Activated naive CD8-positive, alpha-beta T cell treated with anti-CD3 and anti-CD28 coated beads, Interleukin-2, amount 10 ng/mL, durations not matched to agents 7 days and 5 days (primary cell): ENCODE measurements at places on chromosomes 12 and 14. TPM values are rescaled to one million over a fixed set of nuclear protein-coding genes. Genes with fewer than 3 reads are reported as not detected.

DNA sequence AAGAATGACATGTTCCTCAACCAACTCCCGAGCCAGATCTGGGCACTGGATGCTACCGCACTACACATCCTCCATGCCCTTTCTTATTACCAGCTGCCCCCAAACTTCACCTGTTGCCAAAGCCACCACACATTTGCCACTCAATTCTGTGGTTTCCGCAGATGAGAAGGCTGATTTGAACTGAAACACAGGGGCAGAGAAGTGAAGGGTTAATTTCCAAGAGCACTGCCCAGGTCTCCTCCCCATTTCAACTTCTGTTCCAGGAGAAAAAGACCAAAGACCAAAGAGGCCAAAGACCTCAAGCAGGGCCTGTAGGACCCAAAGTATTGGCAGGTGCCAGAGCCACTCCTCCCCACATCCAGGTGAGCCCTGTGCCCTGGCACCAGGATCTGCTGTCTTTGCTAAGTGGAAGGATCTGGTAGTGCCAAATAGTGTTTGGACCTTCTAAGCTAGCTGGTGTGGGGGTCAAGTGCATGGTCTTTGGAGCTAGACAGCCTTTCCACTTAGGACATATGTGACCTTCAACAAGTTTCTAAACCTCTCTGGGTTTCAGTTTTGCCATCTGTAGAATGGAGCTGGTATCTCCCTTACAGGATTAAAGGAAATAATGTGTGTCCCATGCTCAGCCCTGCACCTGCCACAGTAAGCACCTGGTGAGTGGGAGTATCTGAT, 8.0 kb downstream of the DHRS1 start:
- no peak for DNase-seq

Gene MYH7
- total RNA-seq: not detected

DNA sequence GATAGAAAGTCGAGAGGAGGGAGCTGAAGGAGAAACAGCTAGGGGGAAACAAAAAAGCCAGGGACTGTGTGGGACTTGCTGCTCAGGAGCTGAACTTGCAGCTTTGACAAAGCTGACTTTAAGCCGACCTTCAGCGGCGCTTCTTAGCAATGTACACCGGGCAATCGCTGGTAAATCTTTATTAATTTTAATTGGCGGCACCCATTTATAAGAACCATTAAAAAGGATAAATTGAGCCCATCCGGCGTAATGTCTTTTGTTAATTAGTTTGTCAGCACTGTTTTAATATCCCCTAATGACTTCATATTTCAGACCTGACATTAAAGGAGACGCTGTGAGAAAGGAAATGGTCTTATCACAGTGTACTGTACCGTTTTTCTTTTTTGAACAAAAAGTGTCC, 86.2 kb upstream of the VASH1 start:
- no peak for DNase-seq

GRCh38 chr12:106769078-106769477, 5.4 kb upstream of the RIC8B start:
- DNase-seq: no peak

GRCh38 chr12:123109319-123109772, 41.5 kb downstream of the PITPNM2 start:
- DNase-seq: no peak

DNA sequence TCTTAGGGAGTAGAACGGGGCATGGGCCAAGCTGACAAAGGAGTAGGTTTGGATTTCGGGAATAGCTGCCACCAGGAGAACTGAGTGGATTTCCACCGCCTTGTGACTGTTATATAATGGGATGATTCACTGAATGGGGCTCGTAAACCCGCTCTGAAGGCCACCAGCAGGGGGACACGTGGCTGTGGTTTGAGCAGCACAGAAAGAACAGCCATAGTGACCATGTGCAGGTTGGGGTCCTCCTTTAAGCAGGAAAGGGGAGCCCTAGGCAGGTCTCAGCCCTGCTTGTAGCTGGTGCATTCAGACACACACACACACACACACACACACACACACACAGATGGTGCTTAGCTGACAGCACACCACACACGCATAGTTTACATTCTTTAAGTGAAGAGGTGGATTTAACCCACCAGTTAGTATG, 8.6 kb upstream of the ASB2 start:
- DNase-seq: no peak

GRCh38 chr12:89228491-89228890, 123.8 kb downstream of the DUSP6 start:
- no peak for DNase-seq

- no peak for DNase-seq
Observed at GRCh38 chr12:54368025-54368708, 3.9 kb upstream of the GPR84 start.

Gene CD163L1
- 0.97 TPM for total RNA-seq

GRCh38 chr12:116718655-116719454, 19.0 kb downstream of the SPRING1 start:
- no peak for DNase-seq

DNA sequence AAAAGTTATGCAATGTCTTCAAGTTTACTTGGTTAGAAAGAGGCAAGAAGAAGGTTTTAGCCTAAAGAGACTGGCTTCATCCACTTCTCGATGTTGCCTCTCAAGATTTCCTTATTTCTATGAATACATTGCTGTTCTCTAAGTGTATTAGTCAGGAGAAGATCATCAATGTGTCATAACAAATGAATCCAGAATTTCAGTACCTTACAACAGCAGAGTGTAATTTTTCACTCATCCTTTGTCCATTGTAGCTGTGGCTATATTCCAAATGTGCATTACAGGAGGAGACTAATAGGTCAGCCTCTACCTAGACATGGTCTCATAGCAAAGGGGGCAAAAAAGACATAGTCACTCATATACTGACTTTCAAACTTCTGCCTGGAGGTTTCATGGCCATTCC, 579.1 kb downstream of the PRKD1 start:
- DNase-seq: no peak

DNA sequence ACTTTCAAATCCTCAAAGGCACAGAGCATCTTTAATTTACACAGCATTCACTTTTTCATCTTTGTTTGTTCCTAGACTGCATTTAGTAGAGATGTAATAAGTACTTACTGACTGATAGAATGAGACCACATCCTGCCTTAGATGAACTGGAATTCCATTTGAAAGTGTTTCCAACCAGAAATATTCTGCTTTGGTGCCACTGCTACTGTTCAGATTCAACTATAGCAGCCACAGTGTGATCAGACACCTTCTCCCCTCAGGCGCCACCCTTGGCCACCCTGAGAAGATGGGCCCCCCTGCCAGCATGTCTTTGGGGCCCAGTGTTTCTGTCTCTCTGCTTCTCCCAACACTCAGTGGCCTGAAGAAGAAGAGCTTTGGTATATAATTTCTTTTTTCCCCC, 449.1 kb downstream of the RAD51B start:
- no peak for DNase-seq

DNA sequence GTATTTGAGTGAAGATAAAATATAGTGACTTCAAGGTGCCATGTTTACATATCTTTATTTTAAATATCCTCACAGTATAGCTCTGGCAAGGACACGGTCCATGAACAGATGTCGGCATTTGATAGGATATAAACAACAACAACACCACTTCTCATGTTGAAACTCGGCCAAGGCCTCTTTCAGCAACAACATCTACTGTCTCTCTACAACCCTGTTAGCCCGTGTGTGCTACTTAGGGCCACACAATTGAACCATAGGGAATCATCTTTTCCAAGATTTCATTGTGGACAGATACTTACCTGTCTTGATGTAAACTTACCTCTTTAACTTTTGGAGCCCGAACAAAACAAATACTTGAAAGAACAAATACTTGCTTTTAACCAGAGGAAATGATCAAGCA, 168.7 kb upstream of the SSTR1 start:
- no peak for DNase-seq

Gene MSI1
- total RNA-seq: not detected

GRCh38 chr12:104462325-104462724, 5.6 kb downstream of the CHST11 start:
- DNase-seq: no peak

DNA sequence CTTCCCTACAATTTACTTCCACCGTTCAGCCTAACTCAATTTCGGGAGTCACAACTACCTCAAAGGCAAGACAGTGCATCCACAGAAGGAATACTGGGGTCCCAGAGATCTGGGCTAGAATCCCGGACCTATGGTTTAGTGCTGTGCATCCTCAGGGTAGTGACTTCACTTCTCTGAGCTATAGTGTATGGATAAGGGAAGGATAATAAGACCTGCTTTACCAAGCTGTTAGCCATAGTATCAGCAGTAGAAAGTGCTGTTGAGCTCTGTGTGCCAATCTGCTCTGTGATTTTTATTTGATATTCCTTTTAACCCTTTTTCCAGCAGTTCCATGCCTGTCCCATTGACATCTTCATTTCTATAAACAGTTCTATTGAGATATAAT, 1044.3 kb downstream of the BCL11B start:
- no peak for DNase-seq

GRCh38 chr14:104954746-104955395, 23.3 kb downstream of the AHNAK2 start:
- no peak for DNase-seq

GRCh38 chr12:106488884-106489283, 93.9 kb upstream of the RFX4 start:
- DNase-seq: no peak

- no peak for DNase-seq
Observed at GRCh38 chr12:27790179-27790578, 10.1 kb upstream of the MANSC4 start.

Gene MUCL1
- not detected for total RNA-seq

- DNase-seq: no peak
Observed at GRCh38 chr14:22390824-22391461, 198.1 kb downstream of the DAD1 start.

DNA sequence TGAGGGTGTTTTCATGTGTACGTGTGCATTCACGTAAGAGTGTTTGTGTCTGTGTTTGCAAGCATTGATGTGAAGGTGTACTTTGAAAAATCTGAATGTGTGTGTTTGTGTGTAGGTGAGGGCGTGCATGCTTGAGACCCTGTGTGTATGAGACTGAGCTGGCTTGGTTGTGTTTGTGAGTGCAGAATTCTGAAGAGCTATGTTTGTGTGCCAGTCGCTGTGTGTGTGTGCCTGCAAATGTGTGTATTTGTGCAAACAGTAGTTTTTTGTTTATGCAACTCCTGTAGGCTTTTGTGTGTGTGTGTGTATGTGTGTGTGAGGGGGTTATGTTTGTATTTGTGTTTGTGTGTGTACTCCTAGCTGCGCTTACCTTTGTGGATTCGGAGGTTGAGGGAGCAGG, 1.7 kb upstream of the LHX5 start:
- DNase-seq: no peak

Gene SSPN
- not detected for total RNA-seq

- DNase-seq: no peak
Observed at GRCh38 chr12:50103767-50104321, at the start of gene GPD1. GPD1 (plus strand) TSS chr12:50104008; CDS start chr12:50104051, 43 bp downstream.

DNA sequence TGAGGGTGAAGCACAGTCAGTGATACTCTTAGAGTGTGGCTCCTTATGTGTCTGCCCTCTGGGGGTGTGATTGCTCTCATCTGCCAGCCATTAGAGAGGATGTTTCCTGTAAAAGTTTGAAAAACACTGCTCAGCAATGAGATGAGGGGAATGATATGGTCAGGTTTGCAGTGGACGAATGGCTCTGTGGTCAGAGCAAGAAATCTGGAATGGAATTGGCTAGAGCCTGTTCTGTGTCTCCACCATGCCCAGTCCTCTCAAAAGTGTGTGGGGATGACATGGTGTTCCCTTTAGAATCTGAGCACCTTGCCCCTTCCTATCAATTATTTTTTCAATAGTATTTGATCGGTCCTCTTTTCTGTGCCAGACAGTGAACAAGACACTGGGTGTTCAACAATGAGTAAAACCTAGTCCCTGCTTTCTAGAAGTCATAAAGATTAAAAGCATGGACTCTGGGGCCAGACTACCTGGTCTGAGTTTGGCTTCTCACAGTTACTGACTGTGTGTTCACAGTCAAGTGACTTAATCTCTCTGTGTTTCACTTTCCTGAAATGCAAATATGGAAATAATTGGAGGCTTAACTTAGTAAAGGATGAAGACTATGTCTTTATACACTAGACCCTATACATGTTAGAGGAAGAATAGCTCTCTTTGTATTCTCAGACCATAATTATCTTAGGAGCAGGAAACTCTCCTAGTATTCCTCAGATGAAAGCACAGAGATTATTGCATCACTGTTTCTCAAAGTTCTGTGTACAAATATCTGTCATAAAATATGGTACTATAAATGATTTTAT, 1.6 kb downstream of the ACSS3 start:
- DNase-seq: no peak

- DNase-seq: no peak
Observed at GRCh38 chr12:43148691-43149090, 403.3 kb downstream of the ADAMTS20 start.

Gene TSHR
- total RNA-seq: 0.39 TPM

GRCh38 chr14:84988357-84988756, 541.6 kb upstream of the FLRT2 start:
- no peak for DNase-seq

DNA sequence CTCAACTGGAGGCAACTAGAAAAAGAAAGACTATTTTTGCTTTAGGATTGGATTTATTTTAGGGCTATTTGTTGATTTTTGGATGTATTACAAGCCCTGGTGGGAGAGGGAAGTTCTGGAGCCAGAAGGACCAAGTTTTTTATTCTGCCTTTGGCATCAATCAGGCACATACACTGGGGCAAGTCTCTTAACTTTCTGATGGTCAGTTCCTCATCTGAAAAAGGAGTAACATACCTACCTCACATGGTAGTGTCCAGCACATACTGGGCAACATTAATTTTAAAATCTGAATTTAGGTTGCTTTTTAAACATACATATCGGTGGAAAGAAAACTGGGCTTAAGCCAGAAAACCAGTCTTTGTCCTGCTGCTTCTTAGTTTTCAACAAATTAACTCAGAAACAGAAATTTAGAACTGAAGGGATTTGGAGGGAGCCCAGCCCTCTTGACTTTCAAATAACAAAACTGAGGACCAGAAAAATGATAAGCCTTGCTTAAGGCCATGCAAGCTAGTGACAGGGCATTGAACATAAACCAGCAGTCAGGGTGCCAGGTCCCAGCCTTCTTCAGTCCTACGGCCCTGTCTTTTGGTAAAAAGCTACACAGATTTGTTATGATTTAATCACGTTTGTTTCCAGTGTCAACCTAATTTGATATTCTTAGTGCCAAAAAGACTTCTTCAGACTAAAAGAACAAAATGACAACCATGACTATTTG, 90.2 kb upstream of the SLC38A2 start:
- DNase-seq: no peak

- no peak for DNase-seq
Observed at GRCh38 chr12:95974358-95974757, 21.8 kb downstream of the HAL start.

Gene TMEM253
- total RNA-seq: not detected

GRCh38 chr14:99047441-99048031, 224.5 kb downstream of the BCL11B start:
- no peak for DNase-seq

DNA sequence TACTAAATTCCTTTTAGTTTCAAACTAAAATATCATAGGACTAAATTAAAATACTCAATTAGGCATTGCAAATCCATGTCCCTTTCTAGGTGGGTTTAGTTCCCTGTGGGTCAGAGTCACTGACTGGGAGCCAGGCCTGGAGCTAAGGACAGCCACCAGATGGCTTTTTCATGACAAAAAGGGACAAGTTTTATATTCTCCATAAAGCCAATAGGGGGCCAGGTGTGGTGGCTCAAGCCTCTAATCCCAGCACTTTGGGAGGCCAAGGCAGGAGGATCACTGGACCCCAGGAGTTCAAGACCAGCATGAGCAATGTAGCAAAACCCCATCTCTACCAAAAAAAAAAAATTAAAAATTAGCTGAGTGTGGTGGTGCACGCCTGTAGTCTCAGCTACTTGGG, 35.4 kb upstream of the EIF5 start:
- no peak for DNase-seq

Gene MFAP5
- total RNA-seq: not detected

Gene TMEM52B
- total RNA-seq: not detected

Gene MRPL42
- total RNA-seq: 50.2 TPM
